NCI-H526 treated with DMSO at 0.1 percent for 48 hours (cell line): ENCODE measurements at places on chromosomes 12 and 14.

GRCh38 chr14:78997811-78998210 lies 827.6 kb downstream of the NRXN3 start:
- DNase-seq = no peak

DNA sequence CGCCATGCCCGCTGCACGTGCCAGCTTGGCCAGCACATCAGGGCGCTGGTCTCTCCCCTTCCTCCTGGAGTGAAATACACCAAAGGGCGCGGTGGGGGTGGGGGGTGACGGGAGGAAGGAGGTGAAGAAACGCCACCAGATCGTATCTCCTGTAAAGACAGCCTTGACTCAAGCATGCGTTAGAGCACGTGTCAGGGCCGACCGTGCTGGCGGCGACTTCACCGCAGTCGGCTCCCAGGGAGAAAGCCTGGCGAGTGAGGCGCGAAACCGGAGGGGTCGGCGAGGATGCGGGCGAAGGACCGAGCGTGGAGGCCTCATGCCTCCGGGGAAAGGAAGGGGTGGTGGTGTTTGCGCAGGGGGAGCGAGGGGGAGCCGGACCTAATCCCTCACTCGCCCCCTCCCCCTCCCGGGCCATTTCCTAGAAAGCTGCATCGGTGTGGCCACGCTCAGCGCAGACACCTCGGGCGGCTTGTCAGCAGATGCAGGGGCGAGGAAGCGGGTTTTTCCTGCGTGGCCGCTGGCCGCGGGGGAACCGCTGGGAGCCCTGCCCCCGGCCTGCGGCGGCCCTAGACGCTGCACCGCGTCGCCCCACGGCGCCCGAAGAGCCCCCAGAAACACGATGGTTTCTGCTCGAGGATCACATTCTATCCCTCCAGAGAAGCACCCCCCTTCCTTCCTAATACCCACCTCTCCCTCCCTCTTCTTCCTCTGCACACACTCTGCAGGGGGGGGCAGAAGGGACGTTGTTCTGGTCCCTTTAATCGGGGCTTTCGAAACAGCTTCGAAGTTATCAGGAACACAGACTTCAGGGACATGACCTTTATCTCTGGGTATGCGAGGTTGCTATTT lies 914 bp upstream of the CCND2 start:
- no peak for DNase-seq

DNA sequence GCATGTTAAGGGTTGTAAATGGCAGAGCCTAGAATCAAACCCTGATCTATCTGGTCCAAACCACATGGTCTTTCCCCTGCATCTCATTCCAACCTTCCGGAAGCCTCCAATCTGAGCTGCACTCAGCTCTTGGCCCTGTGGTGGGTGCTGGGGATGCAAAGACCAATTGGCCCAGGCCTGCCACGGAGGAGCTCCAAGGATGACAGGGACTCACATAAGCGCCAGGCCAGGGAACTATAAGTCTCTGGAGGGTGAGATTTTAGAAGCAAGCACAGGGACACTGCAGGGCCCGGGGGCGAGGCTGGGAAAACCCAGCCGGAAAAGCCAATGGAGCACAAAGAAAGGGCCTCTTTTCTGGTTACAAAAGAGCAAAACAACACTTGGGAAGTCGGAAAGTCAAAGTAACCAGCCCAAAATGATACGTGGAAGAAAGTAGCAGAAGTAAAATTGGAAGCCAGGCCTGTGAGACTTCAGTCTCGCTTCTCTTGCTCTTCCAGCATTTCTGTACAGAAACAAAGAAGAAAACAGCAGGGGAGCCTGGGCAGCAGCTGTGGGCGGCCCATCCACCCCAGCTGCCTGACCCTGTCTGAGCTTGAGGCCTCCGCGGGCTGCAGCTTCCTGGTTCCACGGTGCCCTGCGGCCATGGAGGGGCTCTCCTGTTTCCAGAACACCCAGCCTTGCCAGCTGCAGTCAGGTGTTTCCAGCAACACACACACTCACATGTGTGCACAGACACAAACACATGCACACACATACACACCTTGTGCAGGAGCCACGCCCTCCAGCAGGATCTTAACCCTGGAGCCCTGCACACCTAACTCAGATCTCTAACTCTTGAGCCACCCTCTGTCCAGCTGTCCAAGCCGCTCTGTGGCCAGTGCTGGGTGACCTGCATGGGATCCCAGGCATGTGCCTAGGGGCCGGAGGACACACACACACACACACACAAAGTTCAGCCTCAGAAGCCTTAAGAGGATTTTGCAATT lies 178.2 kb downstream of the BCL11B start:
- no peak for DNase-seq

DNA sequence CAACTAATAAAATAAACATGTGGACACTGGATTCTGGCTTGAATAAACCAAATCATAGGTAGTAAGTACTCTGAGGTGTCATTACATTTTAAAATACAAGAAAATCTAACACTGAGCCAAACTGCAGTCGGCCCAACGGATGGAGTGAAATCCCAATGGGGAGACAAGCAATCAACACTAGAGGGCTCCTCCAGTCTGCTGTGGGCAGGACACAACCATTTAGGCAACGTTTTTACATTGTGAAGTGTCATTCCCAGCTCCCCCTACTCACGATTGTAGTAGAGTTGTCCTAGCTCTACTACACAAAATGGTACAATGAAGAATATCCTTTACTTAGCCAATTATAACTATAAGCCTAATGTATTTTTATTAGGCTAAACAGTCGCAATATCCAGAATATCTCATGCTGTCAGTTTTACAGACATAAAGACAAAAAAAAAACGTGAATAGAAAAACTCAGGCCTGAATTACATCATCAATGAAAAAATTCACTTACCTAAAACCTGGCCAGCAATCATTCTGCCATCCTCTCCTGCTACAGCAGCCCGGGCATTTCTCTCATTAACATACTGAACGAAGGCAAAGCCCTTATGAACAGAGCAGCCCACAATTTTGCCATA lies 35.7 kb downstream of the HNRNPC start:
- no peak for DNase-seq

DNA sequence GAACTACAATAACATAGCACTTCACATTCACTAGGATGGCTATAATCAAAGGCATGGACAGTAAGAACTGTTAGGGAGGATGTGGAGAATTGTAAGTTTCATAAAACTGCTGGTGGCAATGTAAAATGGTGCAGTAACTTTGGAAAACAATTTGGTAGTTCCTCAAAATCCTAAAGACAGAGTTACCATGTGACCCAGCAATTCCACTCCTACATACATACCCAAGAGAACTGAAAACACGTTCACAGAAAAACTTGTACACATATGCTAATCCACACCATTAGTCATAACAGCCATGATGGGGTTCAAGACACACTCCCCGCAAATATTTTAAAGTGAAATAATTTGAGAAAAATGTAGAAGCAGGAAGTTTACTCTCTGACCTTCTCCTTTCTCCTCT lies 31.7 kb downstream of the GALC start:
- no peak for DNase-seq

DNA sequence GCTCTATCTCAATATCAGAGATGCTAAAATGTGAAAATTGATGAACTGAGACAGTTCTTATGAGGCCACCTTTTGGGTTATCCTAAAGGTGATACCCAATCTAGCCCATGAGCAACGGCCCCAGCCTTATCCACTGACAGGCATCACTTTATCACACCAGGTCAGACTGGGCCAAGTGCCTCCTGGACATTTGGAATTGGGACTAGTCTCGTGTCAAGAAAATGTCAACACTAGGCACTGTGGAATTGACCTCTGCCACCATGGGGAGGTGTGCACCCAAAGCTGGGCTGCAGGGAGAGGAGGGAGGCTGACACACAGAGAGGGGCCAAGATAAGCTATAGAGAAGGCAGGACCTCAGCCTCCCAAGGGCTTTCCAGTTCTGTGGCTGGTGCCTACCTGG lies 78.5 kb upstream of the ZFP36L1 start:
- DNase-seq = no peak

DNA sequence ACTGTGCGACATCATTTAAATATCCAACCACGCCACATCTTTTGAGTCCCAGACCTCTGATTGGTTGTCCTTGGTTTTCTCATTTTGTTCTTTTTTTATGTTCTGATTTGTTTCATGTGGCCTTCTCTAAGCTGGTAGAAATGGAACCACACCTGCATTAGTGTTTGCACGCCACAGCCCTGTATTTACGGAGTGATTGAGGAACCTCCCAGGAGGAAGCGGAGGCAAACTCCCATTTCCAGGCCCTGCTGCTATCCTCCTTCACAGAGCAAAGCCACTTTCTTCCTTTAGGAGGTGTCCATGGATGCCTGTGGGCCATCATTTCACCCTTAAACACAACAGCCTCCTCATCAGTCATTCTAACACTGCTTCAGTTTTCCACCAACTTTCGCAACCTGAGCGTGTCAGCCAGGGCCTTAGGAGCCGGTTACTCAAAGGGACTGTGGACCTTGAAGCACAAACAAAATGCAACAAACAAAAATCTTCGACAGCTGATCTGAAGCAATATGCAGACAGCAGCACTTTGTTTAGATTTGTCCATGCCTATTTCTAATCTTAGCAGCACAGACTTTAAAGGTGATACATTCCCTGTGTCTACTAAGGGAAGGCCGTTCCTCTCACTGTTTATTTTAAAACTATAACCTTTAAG lies 1258.1 kb upstream of the TMEM132C start:
- no peak for DNase-seq

DNA sequence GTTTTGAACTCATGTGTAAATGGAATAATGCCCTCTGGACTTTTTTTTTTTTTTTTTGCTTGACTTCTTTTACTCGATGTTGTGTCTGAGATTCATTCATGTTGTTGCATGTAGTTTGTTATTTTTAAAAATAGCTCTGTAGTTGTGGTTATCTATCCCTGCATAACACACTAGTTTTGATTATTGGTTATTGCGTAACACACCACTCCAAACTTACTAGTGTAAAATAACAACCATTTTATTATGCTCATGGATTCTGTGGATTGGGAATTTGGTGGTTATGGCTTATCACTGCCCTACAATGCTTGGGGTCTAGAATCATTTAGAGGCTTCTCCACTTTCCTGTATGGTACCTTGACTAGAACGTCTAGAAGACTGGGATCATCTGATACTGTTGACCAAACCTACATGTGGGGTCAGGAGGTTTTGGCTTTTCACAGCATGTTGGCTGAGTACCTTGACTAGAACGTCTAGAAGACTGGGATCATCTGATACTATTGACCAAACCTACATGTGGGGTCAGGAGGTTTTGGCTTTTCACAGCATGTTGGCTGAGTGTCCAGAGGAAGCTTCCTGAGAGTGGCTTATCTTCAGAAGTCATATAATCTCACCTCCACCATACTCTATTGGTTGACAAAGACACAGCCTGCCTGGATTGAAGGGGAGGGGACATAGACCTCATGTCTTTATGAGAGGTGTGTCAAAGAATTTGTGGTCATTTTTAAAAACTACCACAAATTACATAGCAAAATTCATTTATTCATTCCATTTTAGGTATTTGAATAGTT lies 11.6 kb downstream of the VRK1 start:
- DNase-seq = no peak

DNA sequence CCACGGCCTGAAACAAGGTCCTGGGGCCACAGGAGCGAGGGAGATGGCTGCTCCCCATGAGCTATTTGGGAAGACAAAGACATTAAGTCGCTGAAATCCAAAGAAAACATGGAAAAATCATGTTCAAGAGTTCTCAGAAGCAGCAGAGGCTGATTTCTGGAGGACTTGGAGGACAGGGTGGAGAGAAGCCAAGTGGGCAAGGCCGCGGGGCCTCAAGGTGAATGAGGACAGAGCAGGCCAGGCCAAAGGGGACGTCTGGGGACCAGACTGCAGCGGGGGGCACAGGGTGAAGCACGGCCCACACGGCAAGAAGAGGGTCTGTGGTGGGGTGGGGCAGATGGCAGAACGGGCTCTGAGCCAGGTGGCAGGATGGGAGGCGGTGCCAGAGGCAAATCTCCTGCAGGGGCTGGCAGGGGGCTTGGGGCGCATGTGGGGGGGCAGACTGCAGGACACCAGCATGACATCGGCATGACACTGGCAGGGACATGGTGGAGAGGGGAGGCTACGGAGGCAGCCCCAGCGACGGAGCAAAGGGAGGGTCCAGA lies 48.9 kb downstream of the RNF34 start:
- no peak for DNase-seq

DNA sequence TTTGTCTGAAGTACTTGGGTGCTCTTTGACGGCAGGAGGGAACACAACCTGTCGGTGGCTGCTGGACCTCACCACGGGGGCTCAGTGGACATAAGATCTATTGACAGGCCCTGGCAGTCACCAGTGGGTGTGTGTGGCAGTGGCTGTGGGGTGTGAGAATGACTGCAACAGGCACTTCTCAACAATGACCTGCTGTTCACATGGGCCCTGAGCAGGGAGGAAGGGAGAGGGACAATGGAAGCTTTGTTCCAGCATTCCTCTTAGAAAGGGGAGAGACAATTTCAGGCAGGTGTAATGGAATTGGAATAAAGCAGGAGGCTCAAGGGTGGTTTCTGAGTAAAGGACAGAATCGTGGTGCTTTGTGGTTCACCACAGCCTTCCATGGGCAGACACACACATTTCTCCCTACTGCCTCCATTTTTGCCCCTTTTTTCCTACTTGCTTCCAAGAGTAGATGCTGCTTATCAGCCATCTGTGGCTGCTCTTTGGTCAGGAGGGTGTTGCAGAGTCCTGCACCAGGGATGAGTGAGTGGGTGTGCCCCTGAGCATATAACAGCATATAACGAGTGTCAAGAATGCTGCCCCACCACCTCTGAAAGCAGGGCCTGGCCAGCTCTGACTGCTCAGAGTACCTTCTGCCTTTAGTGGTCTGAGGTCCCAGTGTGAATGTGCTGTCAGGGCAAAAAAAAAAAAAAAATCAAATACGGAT lies 267.7 kb downstream of the RASSF9 start:
- DNase-seq = peak; percentile 59

DNA sequence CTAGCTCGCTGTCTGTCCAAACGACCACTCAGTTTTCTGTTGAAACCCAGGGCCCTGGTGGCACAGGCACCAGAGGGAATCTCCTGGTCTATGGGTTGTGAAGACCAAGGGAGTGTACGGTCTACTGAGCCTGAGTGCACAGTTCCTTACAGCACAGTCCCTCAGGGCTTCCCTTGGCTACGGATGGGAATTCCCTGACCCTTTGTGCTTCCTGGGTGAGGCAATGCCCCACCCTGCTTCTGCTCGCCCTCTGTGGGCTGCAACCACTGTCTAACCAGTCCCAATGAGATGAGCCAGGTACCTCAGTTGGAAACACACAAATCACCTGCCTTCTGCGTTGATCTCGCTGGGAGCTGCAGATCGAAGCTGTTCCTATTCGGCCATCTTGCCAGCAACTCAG lies 22.6 kb downstream of the GPHN start:
- no peak for DNase-seq

- DNase-seq = peak; percentile 81
Observed at GRCh38 chr12:89072294-89073026, 279.8 kb downstream of the DUSP6 start.
